ENCODE measurements at places on chromosomes 1 and 21.
A peak's percentile ranks its signal among the peaks of the same experiment; 100 is the strongest.

- DNase-seq: no peak
These were observed at the start of gene ATP6V1G3 for GRCh38 chr1:198540580-198540979. TSS of gene ATP6V1G3 (minus strand) at chr1:198540680. CDS start at chr1:198540650, 30 bp downstream.

DNA sequence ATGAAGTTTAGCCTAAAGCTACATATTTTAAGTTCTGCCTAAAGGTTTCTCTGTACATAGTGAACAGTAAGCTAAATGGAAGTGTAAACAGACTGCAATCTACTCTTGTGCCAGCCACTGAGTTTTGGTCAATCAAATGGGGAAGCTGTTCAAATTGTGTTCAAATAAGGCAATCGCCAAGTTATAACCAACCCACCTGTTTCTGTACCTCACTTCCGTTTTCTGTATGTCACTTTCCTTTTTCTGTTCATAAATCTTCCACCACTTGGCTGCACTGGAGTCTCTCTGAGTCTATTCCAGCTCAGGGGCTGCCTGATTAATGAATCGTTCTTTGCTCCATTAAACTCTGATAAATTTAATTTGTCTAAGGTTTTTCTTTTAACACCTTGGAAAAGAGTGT is 10.8 kb upstream of the THEM4 start:
- DNase-seq: no peak

DNA sequence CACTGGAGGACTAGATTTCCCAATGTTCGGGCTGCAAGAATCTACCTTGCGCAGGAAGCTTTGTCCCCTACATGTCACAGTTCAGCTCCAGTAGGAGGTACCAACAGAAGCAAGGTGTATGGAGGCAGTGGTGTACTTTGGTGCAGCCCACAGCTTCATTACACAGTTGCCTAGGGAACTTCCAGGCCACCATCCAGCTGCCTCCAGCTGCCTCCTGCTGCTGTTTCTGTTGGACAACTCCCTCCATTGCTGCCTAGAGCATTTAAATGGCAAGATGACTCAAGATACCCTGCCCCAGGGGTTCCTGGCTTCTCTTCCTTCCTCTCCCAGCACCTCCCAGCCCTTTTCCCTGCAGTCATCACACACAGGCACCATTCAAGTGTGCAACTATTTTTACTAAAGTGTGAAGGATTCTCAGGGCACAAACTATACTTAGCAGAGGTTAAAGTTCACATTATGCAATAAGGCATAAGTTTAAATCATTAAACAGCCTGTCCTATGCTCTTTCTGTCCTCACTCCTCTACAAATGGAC is 39.0 kb upstream of the ATP1A1 start:
- DNase-seq: peak; percentile 32

DNA sequence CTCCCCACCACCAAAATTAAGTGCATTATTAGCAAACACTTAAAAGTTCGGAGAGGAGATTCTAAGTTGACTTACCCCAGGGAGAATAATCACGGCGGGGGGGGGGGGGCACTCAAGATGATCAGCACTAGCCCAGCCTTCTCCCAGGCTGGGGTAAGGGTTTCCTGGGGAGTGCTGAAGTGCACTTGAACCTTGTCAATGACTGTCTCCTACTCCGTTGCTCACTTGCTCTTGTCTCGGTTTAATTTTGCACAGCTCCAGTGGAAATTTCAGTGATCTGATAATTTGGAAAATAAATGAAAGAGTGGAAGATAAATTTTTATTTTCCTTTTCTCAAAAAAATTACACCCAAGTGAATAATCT is 59.2 kb downstream of the PBX1 start:
- DNase-seq: no peak

DNA sequence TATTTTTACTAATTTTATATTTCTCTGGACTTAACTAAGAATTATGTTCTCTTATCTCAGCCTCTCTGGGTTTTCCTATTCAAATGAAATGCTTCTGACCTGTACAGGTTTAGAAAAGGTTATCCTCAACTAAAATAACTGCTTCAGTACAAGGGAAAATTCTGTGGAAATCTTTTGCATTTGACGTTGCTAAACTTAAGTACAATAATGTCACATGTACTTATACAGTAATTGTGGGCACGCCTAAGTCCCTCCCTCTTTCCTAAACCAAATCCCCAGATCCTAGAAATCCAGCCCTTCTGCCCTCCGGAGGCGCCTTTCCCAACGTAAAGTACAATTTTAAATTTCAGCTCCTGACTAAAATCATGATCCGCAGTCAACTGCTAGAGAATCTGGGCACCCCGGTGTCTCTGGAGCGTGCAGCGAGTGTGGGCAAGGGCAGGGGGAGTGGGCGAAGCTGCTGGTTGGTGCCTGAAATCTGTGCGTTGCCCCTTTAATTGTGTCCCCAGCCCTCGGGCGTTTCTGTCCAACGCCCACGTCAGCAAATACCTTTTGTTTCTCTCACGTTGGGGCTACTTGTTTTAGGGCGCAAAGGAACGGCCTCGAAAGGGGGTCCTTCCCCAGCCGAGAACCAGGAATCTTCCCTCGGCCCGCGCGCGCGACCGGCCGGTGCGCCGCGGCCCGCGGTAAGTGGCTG is at the start of gene ZBTB8A:
Gene ZBTB8A, plus strand, starts transcription at position 541 of the 697 bp plus-strand sequence. CDS start 53,505 bp downstream, outside the sequence.
- DNase-seq: peak; percentile 66

DNA sequence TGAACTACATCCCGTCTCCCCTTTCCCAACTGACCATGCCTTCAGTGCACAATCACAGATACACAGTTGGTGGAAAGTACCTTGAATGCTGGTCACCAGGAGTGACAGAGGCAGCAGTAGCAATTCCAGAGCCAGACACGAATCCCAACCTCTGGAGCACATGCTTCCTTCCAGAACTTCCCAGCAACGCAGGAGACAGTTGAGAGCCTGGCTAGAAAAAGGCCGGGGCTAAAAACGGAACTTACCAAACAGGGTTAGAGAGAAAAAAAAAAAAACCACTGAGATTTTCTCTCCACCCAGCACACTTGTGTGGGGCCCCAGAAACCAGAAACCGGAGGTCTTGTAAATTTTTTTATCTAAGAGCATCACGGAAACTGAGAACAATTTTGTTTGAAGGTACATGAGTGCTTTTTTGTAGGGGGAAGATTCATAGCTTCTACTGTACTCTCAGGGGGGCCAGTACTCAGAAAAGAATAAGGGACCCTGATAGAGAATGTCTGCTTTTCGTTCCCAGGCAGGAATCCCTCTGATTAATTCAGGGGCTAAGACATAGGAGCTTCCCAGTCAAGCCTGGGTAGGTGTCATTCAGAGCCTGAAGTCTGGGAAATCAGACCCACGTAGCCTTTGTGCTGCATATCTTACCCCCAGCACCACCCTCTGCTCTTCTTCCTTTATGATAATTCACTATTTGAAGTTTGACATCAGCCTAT is at the start of gene CD48:
Gene CD48, minus strand, starts transcription at position 221 of the 710 bp plus-strand sequence. Its CDS starts 59 bp downstream, at position 162.
- no peak for DNase-seq

DNA sequence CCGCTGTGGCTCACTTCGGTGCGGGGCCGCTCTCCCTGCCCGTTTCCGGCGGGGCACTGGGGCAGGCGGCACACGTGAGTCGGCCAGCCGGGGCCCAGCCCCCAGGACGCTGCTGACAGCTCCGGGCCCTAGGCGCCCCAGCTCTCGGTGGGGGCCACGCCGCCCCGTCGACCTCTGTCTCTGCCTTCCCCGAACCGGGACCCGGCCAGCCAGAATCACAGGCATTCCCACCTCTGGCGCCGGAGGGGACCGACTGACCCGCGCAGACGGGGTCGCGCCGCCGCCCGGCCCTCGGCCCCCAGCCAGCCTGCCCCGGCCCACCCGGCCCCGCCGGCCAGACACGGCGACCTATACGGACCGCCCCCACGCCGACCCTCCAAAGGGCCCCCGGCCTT is 755 bp downstream of the SCMH1 start:
- DNase-seq: peak; percentile 53

- no peak for DNase-seq
These were observed 12.4 kb downstream of the EPHA8 start for GRCh38 chr1:22575532-22576149.

- no peak for DNase-seq
These were observed 92.0 kb downstream of the CASZ1 start for GRCh38 chr1:10704368-10704882.

DNA sequence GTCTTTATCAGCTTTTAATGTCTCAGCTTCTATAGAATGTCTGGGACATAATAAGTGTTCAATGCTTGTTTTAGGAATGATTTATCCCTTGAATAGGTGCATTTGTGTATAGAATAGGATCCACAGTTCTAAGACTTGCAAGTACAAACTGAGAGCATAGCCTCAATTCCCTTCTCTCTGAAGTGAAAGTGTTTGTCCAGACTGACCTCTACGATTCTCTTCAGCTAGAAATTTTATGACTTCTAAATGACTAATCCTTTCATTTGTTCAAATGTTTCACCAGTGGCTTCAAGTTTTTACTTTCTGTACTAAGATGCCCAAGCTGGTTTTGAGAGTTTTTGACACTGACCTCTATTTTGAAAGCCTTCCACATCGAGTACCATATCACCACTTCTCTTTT is 608.2 kb upstream of the ADGRL4 start:
- no peak for DNase-seq

- no peak for DNase-seq
These were observed 254.9 kb downstream of the RHOU start for GRCh38 chr1:228989992-228990827.

GRCh38 chr21:20946701-20947100 is 51.5 kb upstream of the NCAM2 start:
- no peak for DNase-seq
